ENCODE measurements at places on chromosomes 6 and 20. TPM values are rescaled to one million over a fixed set of nuclear protein-coding genes. Genes with fewer than 3 reads are reported as not detected.
A peak's percentile ranks its signal among the peaks of the same experiment; 100 is the strongest.

Gene SLC12A5
- total RNA-seq = not detected

Gene COL11A2
- 1.1 TPM for total RNA-seq

Gene DACT2
- total RNA-seq = not detected

Gene SLC13A3
- total RNA-seq = 0.17 TPM

Gene DCDC2
- total RNA-seq = not detected

GRCh38 chr6:18215436-18215835, 48.9 kb downstream of the DEK start:
- no peak for DNase-seq

GRCh38 chr20:62711703-62712101, 3.1 kb downstream of the NTSR1 start:
- DNase-seq = no peak

GRCh38 chr6:129749749-129750120, 39.8 kb upstream of the ARHGAP18 start:
- peak; percentile 89 for DNase-seq

GRCh38 chr6:104633125-104633524, 226.6 kb downstream of the HACE1 start:
- DNase-seq = no peak

GRCh38 chr20:7361321-7361720, 578.9 kb downstream of the HAO1 start:
- no peak for DNase-seq

DNA sequence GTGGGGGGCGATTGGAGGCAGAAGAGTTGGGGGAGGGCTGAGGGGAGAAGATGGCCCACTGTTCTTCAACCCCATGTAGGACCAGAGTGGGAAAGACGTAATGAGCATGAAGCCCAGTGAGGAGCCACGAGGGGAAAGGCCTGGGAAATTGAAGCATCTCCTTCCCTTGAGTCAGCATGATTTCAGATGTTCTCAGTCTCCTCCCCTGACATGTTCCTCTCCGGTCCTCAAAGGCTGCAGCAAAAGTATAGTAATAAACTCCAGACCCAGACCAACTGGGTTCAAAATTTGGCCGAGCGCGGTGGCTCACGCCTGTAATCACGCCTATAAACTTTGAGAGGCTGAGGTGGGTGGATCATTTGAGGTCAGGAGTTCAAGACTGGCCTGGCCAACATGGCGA, 1.9 kb upstream of the NFKBIE start:
- no peak for DNase-seq

DNA sequence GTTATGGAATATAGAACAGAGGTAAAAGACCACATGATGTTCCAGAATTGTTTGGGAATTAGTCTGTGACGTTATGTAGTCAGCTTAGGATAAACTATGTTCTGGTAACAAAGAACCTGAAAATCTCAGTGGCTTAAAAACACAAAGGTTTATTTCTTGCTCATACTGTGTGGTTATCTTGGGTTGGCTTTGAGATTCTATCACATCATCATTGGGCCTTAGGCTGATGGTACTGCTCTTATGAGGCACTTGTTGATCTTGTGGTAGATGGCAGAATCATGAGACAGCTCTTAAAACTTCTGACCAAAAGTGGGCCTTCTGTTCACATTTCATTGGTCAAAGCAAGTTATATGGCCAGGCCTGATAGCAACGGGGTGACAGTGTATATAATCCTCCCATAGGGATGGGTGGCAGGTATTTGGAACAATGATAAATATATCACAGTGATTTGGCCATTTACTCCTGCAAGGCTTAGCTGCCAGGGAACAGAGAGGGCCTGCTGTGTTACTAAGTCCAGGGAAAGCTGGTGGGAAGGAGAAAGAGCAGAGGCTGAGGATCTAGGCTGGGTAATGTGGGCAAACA, 13.5 kb downstream of the DHX35 start:
- DNase-seq = no peak

GRCh38 chr6:91279740-91280493, 693.0 kb upstream of the MAP3K7 start:
- no peak for DNase-seq

- no peak for DNase-seq
These were observed 113.9 kb upstream of the CST7 start for GRCh38 chr20:24835195-24835594.

- peak; percentile 95 for DNase-seq
These were observed 58.7 kb upstream of the TGM3 start for GRCh38 chr20:2237059-2237458.

- no peak for DNase-seq
These were observed 8.1 kb downstream of the HLA-DQB1 start for GRCh38 chr6:32658268-32658897.

Data from LHCN-M2 (cell line).